ENCODE measurements at places on chromosomes 16 and 17.

- DNase-seq, result no peak
Observed at GRCh38 chr16:67551091-67551490, 11.2 kb upstream of the CTCF start.

GRCh38 chr16:86929057-86929871, 350.9 kb downstream of the FOXL1 start:
- DNase-seq, result no peak

GRCh38 chr16:51147776-51148677, 3.0 kb downstream of the SALL1 start:
- DNase-seq, result no peak

DNA sequence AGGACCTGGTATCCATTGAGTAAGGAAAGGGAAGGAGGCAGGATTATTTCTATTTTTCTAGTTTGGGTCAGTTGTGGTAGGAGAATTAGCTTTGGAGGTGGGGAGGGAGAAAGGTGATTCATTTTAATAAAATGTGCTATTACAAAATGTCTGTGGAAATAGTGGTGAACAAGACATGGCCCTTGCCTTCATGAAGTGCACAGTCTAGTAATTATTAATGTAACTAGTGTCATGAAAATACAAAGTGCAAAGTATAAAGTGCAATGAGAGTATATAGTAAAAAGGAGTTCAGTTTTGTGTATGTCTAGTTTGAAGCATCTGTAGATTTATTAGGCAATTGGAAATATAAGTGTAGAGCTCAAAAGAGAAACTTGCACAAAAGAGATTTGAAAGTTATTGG, 11.9 kb downstream of the NFATC3 start:
- no peak for DNase-seq

GRCh38 chr17:79073016-79073705, 1.5 kb upstream of the ENGASE start:
- DNase-seq, result no peak

DNA sequence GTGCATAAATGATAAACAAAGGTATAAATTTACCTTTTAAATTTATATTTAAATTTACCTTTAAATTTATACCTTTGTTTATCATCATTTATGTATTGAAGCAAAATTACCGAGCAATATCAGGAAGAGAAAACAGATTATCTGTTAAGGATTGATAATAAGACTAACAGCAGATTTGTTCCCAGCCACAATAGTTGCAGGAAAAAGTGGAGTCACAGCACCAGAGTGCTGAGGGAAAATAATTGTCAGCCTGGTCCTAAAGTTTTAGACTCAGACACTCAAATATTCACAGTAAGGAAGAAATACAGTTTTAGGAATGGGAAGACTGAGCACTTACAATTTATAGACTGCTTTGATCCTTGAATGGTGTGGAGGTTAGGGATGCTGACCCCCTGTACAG, 117.2 kb downstream of the MAP2K4 start:
- DNase-seq, result no peak

GRCh38 chr17:79573196-79573896, 37.5 kb downstream of the RBFOX3 start:
- no peak for DNase-seq

DNA sequence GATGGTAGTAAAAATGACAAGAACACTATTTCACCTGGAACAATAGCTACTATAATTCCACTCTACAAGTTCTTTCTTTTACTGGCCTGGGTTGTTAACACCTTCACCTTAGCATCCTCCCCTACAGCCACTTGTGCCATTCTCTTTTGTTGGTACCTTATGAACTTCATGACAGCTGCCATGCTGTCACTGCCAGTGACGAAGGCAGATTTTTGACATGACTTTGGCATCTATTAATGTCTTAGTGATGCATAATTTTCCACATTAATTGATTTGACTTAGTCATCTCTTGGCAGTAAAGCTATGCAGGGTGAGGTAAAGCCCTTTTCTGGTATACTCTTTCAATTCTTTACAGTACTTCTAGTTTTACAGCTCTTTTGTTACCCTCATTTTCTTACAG, 207.9 kb downstream of the TANC2 start:
- no peak for DNase-seq

DNA sequence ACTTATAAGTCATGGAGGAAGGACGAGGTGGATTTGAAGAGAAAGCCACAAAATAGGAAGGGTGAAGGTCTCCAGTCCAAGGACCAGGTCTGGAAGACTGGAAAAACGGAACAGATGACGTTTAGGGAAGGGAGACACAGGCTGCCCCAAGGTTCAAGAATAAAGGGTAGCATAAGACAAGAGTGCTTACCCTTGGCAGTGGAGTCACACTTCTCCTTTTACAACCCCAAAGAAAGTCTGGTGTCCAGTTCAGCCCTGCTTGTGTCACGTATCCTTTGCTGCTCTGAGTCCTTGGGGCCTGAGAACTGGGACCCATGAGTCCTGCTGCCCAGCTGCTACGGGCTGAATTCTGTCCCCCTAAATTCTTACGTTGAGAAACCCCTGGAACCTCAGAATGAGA, 13.0 kb upstream of the GGA2 start:
- DNase-seq, result no peak

- no peak for DNase-seq
Observed at GRCh38 chr16:65441501-65441900, 319.6 kb upstream of the CDH11 start.

- DNase-seq, result no peak
Observed at GRCh38 chr17:82065638-82066303, at the start of gene DUS1L. Gene DUS1L, minus strand, starts transcription at chr17:82065804. Its CDS starts 745 bp downstream, at chr17:82065059.

DNA sequence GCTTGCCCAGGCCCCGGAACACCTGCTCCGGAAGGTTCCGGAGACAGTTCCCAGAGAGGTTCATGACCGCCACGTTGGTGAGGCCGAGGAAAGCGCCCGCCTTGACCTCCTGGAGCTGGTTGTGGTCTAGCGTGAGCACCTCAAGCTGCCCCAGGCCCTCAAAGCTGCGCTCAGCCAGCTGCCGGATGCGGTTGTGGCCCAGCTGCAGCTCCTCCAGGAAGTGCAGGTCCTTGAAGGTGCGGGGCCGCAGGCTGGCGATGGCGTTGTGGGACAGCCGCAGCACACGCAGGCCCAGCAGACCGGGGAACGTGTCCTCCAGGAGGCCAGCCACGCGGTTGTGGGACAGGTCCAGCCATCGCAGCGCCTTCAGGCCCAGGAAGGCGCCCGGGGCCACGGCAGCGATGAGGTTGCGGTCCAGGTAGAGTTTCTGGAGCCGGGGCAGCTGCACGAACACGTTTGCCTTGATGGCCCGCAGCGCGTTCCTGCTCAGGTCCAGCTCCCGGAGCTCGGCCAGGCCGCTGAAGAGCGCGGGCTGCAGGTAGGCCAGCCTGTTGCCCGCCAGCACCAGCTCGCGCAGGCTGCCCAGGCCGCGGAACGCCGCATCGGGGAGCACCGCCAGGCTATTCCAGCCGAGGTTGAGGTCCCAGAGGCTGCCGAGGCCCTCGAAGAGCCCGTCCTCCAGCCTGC, 2.1 kb downstream of the IGFALS start:
- no peak for DNase-seq

GRCh38 chr17:77313831-77314230, 173.1 kb downstream of the SEC14L1 start:
- no peak for DNase-seq

DNA sequence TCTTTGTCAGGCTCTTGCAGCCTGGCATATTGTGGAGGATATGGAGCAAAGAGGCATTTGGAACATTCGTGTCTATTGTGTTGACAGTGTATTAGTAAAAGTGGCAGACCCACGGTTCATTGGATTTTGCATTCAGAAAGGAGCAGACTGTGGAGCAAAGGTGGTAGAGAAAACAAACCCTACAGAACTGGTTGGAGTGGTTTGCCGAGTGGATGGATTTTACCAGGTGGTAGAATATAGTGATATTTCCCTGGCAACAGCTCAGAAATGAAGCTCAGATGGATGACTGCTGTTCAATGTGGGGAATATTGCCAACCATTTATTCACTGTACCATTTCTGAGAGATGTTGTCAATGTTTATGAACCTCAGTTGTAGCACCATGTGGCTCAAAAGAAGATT, 44.5 kb downstream of the EFCAB13 start:
- no peak for DNase-seq

GRCh38 chr17:11446316-11446715, 152.0 kb upstream of the DNAH9 start:
- DNase-seq, result no peak

GRCh38 chr16:48441106-48441505, 55.9 kb upstream of the SIAH1 start:
- no peak for DNase-seq

DNA sequence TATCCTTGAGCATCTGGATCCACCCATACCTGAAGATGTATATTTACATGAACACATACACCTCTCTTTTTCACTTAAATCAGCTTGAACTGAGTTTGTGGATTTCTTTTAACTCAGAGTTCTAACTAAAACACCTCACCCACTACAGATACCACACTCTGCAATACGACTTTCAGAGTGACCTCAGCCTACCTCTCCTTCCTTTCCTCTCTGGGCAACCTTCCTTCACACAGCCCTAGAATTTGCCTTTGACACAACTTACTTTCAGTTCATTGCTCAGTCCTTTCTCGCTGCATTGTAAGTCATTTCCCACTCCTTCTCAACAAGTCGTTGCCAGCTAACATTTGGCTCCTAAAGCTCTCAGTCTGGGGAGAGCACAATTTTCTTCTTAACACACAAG, 151.9 kb upstream of the IRX3 start:
- DNase-seq, result no peak

DNA sequence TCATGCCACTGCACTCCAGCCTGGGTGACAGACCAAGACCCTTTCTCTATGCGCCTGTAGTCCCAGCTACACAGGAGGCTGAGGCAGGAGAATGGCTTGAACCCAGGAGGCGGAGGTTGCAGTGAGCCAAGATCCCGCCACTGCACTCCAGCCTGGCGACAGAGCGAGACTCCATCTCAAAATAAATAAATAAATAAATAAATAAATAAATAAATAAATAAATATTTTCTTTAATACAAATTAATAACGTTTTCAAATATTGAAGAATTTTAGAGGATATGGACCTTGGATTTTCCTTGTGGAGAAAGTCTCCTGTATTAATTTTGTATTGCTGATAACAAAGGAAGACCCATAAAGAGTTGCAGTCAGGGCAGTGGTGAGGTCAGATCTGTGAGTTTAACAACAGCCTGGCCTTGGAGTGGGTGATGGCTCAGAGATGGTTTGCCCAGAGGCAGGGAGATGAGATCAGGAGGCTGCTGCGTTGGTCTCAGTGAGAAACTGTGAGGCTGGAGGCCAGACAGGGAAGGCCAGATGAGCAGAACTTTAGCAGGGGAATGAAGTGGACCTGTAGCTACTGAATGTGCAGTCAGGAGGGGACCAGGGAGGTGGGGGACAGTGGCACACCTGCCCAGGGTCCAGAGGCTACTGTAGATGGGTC, 4.4 kb upstream of the ASGR1 start:
- DNase-seq, result no peak

- DNase-seq, result no peak
Observed at GRCh38 chr17:60315650-60316049, 76.3 kb downstream of the USP32 start.

DNA sequence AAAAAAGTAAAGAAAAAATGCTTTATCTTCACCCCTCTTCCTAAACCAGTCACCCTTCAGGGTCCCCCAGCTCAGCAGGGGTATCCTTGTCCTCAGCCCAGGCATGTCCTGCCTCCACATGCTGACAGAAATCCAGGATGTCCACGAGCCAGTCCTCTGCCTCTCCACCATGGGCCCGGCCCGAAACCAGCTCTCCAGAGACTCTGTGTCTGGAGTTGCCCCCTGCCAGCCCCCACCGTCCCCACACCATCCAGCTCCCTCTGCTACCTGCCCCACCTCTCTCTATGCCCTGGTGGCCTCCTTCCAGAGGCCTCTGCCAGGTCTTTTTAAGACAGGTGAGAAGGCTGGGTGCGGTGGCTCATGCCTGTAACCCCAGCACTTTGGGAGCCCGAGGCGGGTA, 66.4 kb upstream of the PLCG2 start:
- no peak for DNase-seq

DNA sequence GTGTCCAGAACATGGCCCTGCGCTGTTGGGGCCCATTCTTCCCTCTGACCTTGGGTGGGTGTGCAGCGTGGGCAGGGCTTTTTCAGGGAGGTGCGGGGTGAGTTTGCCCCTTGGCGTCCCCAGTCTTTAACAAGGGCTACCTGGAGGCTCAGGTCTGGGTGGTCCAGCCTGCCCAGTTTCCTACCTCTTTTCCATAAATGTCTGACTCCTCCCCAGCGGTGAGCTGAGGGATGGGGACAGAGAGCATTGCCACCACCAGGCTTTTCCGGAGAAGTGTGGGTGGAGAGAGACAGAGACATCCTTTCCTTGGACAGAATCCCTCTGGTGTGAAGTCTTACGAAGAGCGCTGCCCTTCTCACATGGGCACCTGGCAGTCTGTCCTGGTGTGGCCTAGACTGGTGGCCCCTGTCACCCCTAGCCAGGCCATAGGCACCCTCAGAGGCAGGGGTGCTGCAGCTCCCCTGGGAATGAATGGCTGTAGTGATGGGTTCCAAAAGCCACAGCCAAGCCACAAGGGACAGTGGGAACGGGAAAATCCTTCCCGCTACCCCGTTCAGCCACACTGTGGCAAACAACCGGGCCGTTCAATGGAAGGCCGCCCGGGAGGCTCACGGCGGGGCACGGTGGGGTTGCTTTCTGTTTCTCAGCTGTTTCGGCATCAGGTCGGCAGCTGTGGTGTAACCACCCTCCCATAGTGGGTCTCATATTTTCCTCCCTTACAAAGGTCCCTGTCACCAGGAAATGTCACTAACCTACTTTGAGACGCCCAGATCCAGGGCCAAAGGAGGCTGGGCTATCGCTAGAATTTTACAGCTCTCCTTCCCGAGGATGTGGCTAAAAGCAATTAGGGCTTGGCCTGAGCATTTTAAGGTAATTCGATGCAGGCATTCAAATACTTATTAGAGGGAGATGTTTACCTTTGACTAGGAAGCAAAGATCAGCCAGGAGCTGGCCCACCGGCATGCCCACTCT, 61.9 kb upstream of the GSE1 start:
- DNase-seq, result no peak

- DNase-seq, result no peak
Observed at GRCh38 chr17:37570527-37571093, 38.6 kb downstream of the SYNRG start.

GRCh38 chr17:79152110-79152509, 77.5 kb downstream of the ENGASE start:
- no peak for DNase-seq

DNA sequence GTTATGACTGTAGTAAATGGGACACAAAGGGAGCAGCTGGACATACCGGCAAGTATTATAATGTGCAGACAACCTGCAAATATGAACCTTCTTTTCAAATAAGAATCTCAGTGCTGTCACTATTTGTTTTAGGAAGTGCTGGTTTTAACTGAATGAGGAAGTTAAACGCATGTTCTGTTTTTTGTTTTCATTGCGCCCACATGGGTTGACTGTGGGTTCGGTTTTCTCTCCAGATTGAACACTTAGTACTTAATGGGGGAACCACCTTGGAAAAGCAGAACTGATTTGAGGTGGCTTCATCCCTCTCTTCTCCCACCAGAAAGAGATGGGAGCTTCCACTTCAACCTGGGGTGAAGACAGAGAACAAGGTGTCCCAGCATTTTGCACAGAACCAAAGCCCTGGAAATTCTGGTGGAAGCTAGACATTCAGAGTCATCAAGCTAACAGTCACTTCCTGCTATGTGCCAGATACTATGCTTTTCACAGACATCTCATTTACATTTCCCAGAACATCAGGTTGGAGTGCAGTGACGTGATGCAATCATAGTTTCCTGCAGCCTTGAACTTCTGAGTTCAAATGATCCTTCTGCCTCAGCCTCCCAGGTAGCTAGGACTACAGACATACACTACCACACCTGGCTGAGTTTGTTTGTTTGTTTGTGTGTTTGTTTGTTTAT, 149.8 kb downstream of the CDH13 start:
- no peak for DNase-seq

Data from GM04503 (cell line).